ENCODE measurements at places on chromosomes 11 and 22. TPM values are rescaled to one million over a fixed set of nuclear protein-coding genes. Genes with fewer than 3 reads are reported as not detected.

- no peaks in the 10 kb centered on the region for H3K27me3 ChIP-seq
- no peak overlapping the region for H3K27ac ChIP-seq
- no peak for DNase-seq
- no peak overlapping the region for H3K4me3 ChIP-seq
- no peaks in the 10 kb centered on the region for H3K36me3 ChIP-seq
- no peaks in the 10 kb centered on the region for H3K4me1 ChIP-seq
Measured at GRCh38 chr11:15197696-15198095, 83.0 kb downstream of the INSC start.

The OR4C6 gene
- not detected for total RNA-seq

- H3K4me3 ChIP-seq, result no peak overlapping the region
- DNase-seq, result no peak
- H3K4me1 ChIP-seq, result peaks cover under 1% of the 10 kb centered on the region
- H3K27me3 ChIP-seq, result peaks cover 5% of the 10 kb centered on the region
- no peaks in the 10 kb centered on the region for H3K36me3 ChIP-seq
- no peak overlapping the region for H3K27ac ChIP-seq
Measured at GRCh38 chr11:640021-640706, 3.1 kb downstream of the DRD4 start.

The TMEM25 gene
- total RNA-seq, result 8.5 TPM

The KBTBD3 gene
- 3.9 TPM for total RNA-seq

- peaks cover 4% of the 10 kb centered on the region for H3K4me1 ChIP-seq
- H3K36me3 ChIP-seq, result no peaks in the 10 kb centered on the region
- peak overlapping the region; percentile 64 for H3K4me3 ChIP-seq
Measured at GRCh38 chr11:59556115-59556916, 45.0 kb downstream of the OR4D9 start.

The PTPRCAP gene
- 197 TPM for total RNA-seq

The OR52B4 gene
- not detected for total RNA-seq

The DEPDC5 gene
- 38.9 TPM for total RNA-seq

- DNase-seq, result no peak
- no peaks in the 10 kb centered on the region for H3K4me1 ChIP-seq
- no peak within 1 kb of the TSS for H3K27ac ChIP-seq
- no peaks in the 10 kb centered on the region for H3K27me3 ChIP-seq
- no peaks in the 10 kb centered on the region for H3K36me3 ChIP-seq
Measured at GRCh38 chr11:116823031-116823843, at the start of gene APOA4. Gene APOA4 (minus strand): TSS chr11:116823304. CDS start chr11:116823191, 113 bp downstream.

The FREY1 gene
- 0.82 TPM for total RNA-seq

DNA sequence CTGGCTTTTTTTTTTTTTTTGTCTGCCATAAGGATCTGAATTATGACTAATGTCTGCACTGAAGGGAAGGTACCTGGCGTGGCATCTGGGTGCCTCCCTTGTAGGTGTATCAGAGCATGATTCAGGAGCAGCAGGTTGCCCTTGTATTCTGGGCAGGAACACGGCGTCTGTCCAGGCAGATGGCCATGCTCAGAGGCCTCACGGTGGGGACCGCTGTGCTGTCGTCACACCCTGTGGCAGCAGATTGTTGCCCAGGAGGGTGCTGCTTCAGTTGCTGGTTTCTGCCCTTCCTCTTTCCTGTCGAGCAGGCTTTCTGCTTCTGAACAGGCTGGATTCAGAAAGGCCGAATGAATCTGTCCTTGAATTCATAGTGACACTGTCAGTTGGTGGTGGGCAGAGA is 11.0 kb downstream of the ZNRF3 start:
- DNase-seq, result no peak
- H3K27ac ChIP-seq, result no peak overlapping the region
- H3K36me3 ChIP-seq, result no peaks in the 10 kb centered on the region
- no peaks in the 10 kb centered on the region for H3K4me1 ChIP-seq
- no peaks in the 10 kb centered on the region for H3K27me3 ChIP-seq

- H3K36me3 ChIP-seq, result no peaks in the 10 kb centered on the region
- H3K4me3 ChIP-seq, result no peak overlapping the region
- no peak for DNase-seq
- H3K27ac ChIP-seq, result no peak overlapping the region
- no peaks in the 10 kb centered on the region for H3K27me3 ChIP-seq
Measured at GRCh38 chr11:94558468-94558867, 8.7 kb upstream of the PIWIL4 start.

DNA sequence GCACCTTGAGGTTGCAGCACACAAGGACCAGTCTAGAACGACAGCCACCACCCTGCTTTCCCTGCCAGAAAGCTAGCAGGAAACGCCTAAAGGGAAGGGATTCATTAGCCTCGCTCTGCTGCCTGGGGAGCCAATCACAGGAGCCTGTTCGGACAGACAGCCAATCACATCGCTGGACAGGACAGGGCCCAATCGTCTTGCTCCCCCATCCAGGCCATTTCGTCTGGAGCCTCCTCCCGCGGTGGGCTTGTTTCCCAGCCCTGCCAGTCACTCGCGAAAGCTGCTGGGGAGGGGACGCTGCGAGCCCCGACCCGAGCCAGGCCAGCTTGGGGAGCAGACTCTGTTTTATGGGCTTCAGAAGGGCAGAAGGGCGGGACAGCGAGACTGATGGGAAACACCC is 79.8 kb upstream of the NCAM1 start:
- DNase-seq, result no peak
- no peak overlapping the region for H3K4me3 ChIP-seq
- no peaks in the 10 kb centered on the region for H3K4me1 ChIP-seq
- no peaks in the 10 kb centered on the region for H3K36me3 ChIP-seq
- no peak overlapping the region for H3K27ac ChIP-seq

The OR56A1 gene
- not detected for total RNA-seq

DNA sequence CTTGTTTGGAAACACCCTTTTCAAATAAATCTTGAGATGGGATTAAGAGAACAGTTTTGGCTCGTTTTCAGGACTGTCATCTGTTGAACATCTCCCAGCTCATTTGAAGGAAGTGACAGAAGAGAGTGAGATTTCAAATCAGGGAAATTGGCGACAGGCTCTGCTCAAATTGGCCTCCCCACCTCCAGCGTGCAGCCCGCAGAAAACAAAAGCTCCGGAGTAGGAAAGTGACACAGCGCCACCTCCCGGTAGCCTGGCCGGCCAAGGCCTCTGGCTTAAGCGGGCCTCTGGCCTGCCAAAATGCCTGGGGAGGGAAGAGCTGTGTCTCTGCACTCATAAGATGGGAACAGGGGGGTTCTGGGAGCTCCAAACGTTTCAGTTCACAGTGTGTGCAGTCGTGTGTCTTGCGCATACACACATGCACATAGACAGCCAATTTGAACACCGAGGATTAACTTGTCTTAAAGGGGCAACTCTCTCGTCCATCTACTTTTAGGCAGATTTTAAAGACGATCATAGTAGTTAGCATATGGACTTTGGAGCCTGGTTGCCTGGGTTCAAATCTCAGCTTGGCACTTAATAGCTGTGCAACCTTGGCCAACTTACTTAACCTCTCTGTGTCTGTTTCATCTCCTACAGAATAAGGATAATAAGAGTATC is 132.7 kb upstream of the RCN1 start:
- H3K4me1 ChIP-seq, result no peaks in the 10 kb centered on the region
- peak; percentile 9 for DNase-seq
- H3K4me3 ChIP-seq, result no peak overlapping the region
- no peak overlapping the region for H3K27ac ChIP-seq

The MYO18B gene
- 0.45 TPM for total RNA-seq

Measured in GM12878 (cell line).